SK-N-SH (cell line): ENCODE measurements at places on chromosomes 3 and 15. TPM values are rescaled to one million over a fixed set of nuclear protein-coding genes. Genes with fewer than 3 reads are reported as not detected.
A peak's percentile ranks its signal among the peaks of the same experiment; 100 is the strongest.

DNA sequence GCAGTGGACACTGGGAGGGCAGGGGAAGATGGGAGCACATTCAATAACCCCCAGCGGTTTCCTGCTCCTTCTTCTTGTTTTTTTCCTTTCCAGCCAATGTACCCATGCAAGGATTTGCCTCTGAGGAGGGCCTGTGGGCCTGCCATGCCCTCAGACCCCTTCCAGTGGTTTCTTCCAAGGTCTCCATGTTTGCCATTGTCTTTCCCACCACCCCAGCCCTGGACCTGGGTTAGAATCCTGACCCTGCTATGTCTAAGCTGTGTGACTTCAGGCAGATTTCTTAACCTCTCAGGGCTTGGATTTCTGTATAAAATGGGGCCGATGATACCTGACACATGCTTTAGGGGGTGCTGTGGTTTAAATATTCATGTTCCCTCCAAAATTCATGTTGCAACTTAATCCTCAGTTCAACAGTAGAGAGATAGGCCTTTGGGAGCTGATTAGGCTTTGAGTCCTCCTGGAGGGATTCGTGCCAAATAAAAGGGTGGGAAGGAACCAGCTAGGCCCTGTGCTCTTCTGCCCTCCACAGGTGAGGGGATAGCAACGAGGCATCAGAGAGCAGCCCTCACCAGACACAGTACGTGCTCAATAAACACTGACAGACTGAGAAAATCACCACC is 46.3 kb upstream of the FLNB start:
- no peak overlapping the region for H3K4me3 ChIP-seq
- H3K4me1 ChIP-seq, result no peaks in the 10 kb centered on the region
- H3K27ac ChIP-seq, result no peak overlapping the region
- DNase-seq, result no peak
- no peaks in the 10 kb centered on the region for H3K36me3 ChIP-seq
- no peaks in the 10 kb centered on the region for H3K27me3 ChIP-seq

Gene TIMP4
- not detected in 2 replicates for polyA plus RNA-seq

Gene CHDH
- 0.05 and 0.33 TPM in 2 replicates for polyA plus RNA-seq

GRCh38 chr3:150635526-150635925 is 32.4 kb downstream of the SELENOT start:
- H3K4me1 ChIP-seq, result no peaks in the 10 kb centered on the region
- H3K4me3 ChIP-seq, result no peak overlapping the region
- no peak overlapping the region for H3K27ac ChIP-seq
- no peaks in the 10 kb centered on the region for H3K27me3 ChIP-seq
- peaks cover 9% of the 10 kb centered on the region for H3K36me3 ChIP-seq
- no peak for DNase-seq

Gene PRR20G
- polyA plus RNA-seq, result not detected in 2 replicates

Gene MKRN2
- 29.8 and 39.6 TPM in 2 replicates for polyA plus RNA-seq

DNA sequence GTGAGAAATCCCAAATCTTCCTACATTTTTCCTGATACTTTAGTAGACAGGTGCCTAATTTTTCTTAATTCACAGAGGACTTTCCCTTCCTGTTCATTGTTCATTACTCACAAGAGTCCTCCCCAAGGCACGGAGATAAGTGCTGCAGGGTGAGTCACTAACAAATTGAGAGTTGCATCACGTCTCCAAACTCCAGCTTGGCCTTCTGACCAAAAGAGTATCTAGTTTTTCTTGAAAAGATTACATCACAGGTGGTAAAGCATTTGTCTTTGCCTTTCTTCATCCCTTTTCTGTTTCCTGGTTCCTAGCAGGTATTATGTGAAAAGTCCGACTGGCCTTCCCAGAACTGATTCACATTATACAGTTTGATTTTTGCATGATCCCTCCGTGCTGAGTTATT is 24.9 kb upstream of the RASGRP1 start:
- H3K36me3 ChIP-seq, result no peaks in the 10 kb centered on the region
- no peak overlapping the region for H3K27ac ChIP-seq
- H3K27me3 ChIP-seq, result no peaks in the 10 kb centered on the region; the same call in 1 of the 2 replicates
- DNase-seq, result no peak

- no peaks in the 10 kb centered on the region for H3K27me3 ChIP-seq
- H3K4me1 ChIP-seq, result no peaks in the 10 kb centered on the region
- no peaks in the 10 kb centered on the region for H3K36me3 ChIP-seq
- H3K4me3 ChIP-seq, result no peak overlapping the region
- H3K27ac ChIP-seq, result no peak overlapping the region
- no peak for DNase-seq
Observed at GRCh38 chr15:83961311-83961710, 274.3 kb upstream of the GOLGA6L4 start.

GRCh38 chr3:193943200-193943599 is 192.7 kb upstream of the HES1 start:
- H3K4me3 ChIP-seq, result no peak overlapping the region
- no peak for DNase-seq
- no peaks in the 10 kb centered on the region for H3K36me3 ChIP-seq
- H3K27ac ChIP-seq, result no peak overlapping the region

Gene RBP2
- not detected in 2 replicates for polyA plus RNA-seq

Gene SLC24A5
- polyA plus RNA-seq, result not detected in 2 replicates

DNA sequence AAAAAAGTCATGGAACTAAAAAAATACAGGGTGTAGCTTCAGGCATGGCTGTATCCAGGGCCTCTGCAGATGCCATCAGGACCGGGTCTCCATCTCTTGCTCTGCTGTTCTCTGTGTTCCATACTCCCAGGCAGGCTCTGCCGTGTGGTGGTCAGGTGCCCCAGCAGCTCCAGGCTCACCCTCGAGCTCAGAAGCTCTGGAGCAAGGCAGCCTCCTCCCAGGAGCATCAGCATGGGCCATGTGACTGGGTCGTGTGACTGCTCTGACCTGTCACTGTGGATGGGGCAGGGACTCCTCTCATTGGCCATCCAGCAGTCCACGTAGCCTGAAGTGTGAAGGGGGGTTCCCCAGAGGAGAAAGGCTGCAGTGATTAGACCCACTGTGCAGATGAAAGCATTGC is 8.5 kb downstream of the FBLN2 start:
- DNase-seq, result no peak
- H3K27me3 ChIP-seq, result no peaks in the 10 kb centered on the region
- no peak overlapping the region; the same call in 1 of the 2 replicates for H3K27ac ChIP-seq
- H3K4me3 ChIP-seq, result no peak overlapping the region
- no peaks in the 10 kb centered on the region for H3K36me3 ChIP-seq
- no peaks in the 10 kb centered on the region for H3K4me1 ChIP-seq

DNA sequence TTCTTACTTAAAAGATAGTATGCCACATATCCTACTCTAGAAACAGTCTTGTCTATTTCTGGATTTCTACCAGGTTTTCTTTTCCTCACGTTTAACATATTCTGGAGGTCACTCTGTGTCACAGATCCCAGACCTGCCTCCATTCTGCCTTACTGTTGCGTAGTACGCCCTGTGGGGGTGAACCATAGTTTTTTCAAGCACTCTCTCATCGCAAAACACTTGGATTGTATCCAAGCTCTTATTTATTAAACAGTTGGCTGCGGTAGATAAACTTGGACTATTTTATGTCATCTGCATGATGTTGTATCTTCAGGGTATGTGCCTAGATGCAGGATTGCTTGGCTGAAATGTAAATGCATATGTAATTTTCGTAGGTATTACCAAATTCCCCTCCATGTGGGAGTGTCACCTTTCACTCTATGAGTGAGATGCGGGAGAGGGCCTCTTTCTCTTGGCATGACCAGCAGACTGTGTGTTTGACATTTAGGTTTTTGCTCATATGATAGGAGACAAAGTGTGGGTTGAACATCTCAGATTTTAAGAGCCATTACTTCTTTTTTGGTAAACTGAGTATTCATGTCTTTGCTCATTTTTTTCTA is 55.8 kb downstream of the ABTB1 start:
- no peak overlapping the region for H3K4me3 ChIP-seq
- no peaks in the 10 kb centered on the region for H3K36me3 ChIP-seq
- no peak overlapping the region for H3K27ac ChIP-seq
- no peak for DNase-seq
- no peaks in the 10 kb centered on the region for H3K4me1 ChIP-seq
- H3K27me3 ChIP-seq, result no peaks in the 10 kb centered on the region

Gene HRG
- polyA plus RNA-seq, result not detected in 2 replicates

DNA sequence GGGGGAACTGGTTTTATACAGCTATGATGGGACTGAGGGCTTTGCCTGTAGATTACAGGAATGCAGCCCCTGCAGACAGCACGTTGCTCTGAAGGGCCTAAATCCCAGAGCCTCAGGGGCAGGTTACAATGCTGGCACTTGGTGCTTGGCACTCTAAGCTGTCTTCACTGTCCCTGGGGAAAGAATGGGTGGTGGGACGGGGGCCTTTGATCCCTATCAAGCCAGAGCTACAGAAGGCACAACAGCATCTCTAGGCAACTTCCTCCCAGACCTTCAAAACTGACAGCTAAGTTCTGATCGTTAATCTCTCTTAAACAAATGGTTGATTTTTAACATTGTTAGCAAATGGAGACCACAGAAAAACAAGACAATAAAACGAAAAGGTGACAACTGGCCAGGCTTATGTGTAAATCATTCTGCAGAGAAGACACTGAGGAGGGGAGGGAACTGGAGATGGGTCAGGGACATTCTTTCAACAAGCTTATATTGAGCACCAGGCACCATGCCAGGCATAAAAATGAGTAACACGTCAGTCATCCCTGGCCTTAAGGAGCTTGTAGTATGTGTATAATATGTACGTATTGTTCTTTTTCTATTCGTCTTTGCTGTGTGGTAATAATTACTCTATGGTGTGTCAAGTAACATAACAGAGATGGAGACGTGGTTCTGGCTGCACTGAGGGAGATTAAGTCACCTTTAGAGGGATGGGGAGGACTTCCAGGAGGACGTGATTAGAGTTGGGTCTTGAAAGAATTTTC is 49.1 kb downstream of the CA12 start:
- H3K27me3 ChIP-seq, result no peaks in the 10 kb centered on the region
- no peak overlapping the region for H3K4me3 ChIP-seq
- DNase-seq, result peak; percentile 50
- peak overlapping the region; percentile 65; the same call in 1 of the 2 replicates for H3K27ac ChIP-seq
- H3K36me3 ChIP-seq, result no peaks in the 10 kb centered on the region
- peaks cover 11% of the 10 kb centered on the region for H3K4me1 ChIP-seq
